ENCODE measurements at places on chromosomes 7 and 10.

DNA sequence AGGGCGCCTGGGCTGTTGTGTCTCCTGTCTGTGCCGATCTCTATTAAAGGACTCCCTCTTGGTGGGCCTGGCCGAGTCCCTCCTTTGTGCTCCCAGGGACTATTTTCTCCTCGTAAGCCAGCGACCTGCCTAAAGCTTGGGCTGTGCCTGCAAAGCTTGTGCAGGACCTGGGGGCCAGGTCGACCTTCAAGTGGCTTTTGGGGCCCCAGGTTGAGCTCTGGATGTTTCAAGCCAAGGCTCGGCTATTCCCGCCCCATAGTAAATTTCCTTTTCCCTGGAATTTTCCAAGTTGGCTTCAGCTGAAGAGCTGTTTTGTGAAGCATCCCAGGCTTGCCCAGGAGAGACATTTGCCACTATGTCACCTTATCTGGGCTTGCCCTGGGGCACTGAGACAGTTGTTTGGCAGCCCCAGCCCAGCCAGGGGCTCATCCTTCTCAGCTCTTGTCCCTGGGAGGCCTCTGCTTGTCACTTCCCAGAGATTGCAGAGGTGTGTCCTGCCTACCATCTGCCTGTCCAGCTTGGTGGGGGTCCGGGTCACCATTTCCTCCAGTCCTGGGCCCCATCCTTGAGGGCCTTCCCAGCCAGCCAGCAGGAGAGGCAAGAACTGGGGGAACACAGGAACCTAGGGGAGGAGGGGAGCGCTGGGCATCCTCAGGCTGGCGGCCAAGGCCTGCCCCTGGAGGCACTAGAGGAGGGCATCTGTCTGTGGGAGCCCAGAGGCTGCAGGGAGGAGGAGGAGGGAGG, 20.2 kb downstream of the ZMIZ2 start:
- no peak for DNase-seq

DNA sequence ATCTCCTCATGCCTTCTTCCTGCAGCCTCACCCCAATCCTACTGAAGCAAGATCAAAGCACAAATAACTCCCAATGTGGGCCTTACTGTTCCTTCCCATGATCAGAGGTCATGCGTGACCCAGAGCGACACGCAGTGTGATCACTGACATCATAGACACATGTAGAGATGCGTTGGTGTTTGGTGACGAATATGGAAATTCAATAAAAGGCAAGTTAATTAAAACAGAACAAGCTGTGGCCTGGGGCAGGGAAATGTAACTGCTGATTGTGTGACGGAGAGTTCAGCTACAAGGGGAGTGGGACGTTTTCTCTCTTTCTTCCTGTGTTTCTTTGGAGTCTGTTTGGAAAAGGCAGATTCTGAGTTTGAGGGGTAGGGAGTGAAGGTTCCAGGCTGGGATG, 34.8 kb upstream of the CARD11 start:
- no peak for DNase-seq

GRCh38 chr10:127903789-127904188, 3.1 kb upstream of the PTPRE start:
- no peak for DNase-seq

GRCh38 chr7:1224086-1224716, 8.5 kb upstream of the UNCX start:
- no peak for DNase-seq

GRCh38 chr7:48741545-48741944, 182.8 kb upstream of the CDC14C start:
- DNase-seq: no peak

DNA sequence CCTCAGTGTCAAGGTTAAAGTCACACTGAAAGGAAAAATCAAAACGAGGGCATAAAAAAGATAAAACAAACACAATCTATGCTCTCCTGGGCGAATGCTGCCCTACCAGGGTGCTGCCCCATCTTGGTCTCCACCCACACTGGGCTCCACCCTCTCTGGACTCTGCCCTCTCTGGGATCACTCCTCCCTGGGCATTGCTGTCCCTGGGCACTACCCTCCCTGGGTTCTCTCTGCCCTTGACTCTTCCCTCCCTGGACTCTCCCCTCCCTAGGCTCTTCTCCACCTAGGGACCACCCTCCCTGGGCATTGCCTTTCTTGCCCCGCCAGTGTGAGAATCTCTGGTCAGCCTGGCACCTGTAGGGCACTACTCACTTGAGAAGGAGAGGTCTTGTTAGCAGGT, 8.6 kb downstream of the GDF2 start:
- no peak for DNase-seq

DNA sequence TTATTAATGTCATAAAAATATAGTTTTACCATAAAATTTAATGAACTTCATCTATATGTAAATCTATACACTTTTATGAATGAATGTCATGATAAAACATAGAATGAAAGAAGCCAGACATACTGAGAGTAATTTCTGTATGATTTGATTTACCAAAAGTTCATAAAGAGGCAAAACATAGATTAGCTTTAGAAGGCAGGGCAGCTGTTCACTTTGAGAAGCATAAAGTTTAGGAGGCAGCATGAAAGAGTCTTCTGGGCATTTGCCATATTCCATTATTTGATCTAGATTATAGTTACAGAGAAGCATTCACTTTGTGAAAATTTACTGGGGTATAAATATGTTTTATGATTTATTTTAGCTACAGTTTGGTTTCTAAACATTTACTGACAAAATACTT, 487.2 kb downstream of the ANKRD7 start:
- DNase-seq: no peak

- DNase-seq: no peak
These were observed 275.0 kb downstream of the PTEN start for GRCh38 chr10:88138319-88138848.

GRCh38 chr7:108497082-108497725, 28.7 kb downstream of the PNPLA8 start:
- peak; percentile 47 for DNase-seq

GRCh38 chr10:16950656-16951601, 133.7 kb upstream of the RSU1 start:
- no peak for DNase-seq

- peak; percentile 17 for DNase-seq
These were observed 43.0 kb upstream of the NMT2 start for GRCh38 chr10:15211464-15211979.

DNA sequence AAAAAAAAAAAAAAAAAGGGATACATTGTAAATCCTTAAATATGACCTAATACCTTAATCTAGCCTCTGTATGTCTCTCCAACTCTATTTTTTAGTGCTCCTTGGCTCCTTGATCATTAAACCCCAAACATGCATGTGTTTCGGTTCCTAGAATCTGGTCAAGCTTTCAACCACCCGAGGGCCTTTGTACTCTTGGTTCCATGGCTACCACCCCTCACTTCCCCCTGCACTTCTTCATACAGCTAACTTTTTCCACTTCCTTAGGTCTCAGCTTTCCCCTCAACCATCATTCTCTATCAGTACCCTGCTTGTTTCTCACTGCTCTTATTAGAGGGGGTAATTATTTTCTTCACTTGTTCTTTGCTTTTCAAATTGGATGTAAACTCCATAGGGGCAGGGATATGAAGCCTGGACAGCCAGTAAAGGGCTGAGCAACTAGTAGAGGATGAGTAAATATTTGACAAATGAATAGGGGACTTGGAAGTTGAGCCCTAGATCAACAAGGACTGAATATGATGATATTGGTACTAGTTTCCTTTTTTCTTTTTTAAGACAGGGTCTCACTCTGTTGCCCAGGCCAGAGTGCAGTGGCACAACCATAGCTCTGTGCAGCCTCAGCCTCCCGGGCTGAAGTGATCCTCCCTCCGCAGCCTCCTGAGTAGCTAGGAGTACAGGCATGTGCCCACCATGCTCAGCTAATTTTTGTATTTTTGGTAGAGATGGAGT, 4.3 kb upstream of the GDI2 start:
- no peak for DNase-seq

Data from T-helper 2 cell (primary cell).